GM12891 (cell line): ENCODE measurements at places on chromosomes 6 and 20.

DNA sequence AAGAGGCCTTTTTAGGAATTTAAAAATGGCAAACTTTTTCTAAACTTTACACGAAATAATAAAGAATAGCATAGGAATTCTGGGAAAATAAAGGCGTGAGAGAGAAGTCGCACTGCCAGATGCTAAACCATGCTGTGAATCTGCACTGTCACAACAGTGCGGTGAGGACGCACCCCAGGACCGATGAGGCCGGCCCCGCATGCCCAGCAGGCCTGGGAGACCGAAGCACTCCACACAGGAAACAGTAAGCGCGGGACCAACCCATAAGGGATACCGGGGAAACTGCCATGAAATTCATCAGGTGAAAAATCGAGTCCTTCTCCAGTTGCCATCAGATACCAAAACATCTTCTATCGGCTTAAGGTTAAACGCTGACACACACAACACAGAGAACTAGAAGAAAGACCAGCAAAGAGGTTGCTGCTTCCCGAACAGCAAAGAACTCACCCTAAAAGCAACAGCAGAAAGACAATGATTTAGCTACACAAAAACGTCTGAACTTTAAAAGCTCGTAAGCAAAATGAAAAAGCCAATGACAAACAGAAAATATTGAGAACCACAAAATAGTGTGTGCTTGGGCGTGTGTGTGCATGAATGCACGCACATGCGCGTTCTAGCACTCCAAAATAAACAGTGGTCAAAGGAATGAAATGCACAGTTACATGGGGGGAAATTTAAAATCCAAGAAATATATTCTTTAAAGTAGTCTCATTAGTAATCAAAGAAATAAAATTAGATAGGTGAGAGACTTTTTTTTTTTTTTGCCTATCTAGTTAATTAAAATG, 15.4 kb downstream of the RAMACL start:
- DNase-seq, result no peak

- no peak for DNase-seq
These were observed 147.7 kb downstream of the BTBD9 start for GRCh38 chr6:38492031-38492430.

DNA sequence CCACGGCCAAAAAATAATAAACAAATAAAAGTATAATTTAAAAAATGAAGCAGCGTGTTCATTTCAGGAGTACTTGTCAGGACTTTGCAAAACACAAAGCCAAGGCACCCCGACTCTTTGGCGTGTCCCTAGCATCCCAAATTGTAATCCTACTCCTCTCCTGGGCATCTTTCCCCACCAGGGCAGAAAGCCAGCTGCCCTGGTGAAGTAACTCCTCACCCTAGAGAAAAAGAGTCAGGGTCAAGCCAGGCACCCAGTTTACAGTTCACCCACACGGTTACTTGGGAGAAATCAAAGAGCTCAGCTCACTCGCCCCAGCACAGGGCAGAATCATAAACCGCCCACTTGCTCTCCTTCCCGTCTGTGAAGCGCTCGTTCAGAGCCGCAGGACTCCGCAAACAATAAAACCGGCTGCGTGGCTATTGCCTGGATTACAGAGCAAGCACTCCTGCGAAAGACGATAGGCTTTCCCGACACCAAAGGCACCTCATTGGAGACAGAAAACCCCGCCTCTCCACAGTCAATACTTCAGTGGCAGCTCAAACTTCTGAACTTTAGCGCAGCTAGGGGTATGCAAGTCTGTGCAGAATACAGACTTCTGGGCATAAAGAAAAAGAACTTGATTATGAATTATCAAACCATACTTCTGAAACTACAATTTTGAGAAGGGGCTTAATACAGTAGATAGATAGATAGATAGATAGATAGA, 73.0 kb upstream of the NHSL1 start:
- DNase-seq, result no peak

DNA sequence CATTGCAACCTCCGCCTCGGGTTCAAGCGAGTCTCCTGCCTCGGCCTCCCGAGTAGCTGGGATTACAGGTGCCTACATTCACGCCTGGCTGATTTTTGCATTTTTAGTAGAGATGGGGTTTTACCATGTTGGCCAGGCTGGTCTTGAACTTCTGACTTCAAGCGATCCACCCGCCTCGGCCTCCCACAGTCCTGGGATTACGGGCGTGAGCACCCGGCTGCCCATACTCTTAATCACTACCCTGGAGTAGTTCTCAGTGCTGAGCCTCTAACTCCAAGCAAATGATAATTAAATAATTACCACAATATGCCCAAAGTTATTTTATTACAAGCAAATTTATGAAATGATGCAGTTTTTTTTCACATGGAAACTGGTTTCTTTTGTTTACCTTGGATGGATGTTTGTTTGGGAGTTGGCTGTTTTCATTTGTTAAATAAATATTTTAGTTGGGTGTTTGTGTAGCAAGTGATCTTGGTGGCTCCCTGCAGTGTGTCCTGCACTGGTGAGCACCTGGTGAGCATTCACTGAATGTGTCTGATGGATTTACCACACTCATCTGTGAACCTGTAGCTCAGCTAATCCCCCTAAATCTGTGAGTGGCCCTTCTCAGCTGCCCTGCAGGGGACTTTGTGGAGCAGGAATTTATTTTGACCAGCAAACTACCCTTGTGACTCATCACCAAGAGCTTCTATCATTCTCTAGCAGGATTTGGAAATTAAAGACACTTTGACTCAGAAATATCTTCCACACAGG, 36.9 kb downstream of the UTRN start:
- no peak for DNase-seq

- no peak for DNase-seq
These were observed 255.4 kb downstream of the OGFRL1 start for GRCh38 chr6:71544028-71544427.

DNA sequence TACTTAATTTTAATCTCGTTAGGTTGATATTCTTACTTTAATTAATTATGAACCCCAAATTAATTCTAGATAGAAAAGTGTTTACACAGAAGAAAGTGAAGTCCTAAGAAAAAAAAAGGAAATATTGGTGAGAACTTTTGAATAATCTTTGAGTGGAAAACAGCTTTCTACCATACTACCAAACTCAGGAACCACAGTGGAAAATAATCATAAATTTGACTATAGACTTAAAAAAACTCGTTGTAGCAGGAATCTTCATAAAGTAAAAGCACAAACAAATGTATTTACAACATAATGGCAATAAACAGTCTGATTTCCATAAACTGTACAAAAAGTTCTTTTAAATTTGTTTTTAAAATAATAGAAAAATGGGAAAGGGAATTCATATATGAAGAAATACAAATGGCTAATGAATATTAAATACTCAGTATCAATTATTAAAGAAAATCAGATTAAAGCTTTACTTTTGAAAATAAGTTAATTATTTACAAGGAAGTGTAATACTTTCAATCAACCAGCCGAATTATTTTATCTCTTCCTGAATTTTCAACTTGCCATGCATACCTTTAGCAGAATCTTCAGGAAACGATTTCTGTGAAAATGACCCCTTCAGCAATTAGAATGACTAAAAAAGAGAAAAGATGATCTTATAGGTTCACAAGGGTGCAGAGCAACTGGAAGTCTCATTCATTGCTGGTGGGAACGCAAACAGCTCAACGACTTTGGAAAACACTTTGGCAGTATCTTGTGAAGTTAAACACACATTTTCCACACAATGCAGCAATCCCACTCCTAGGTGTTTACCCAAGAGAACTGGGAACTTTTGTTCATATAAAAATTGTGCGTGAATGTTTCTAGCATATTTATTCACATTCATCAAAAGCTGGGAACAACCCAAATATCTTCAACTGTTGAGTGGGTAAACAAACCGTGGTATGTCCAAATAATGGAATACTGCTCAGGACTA, 38.5 kb upstream of the BMP6 start:
- no peak for DNase-seq

DNA sequence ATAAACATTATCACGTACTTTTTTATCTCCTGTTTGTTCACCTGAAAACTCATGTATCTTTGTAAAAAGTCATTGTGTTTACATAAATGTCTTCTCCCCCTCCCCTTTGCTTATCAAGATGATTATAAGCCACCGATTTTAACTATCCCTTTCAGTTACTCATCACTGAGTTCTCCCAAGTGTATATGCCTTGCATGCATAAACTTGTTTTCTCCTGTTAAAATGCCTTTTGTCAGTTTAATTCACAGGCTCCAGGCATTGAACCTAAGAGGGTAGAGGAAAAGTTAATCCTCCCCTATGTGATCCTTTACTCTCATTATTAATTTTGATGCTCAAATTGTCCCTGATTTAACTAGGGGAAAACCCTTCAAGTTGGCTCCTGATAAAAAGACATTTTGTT, 24.2 kb downstream of the ANKEF1 start:
- DNase-seq, result no peak

DNA sequence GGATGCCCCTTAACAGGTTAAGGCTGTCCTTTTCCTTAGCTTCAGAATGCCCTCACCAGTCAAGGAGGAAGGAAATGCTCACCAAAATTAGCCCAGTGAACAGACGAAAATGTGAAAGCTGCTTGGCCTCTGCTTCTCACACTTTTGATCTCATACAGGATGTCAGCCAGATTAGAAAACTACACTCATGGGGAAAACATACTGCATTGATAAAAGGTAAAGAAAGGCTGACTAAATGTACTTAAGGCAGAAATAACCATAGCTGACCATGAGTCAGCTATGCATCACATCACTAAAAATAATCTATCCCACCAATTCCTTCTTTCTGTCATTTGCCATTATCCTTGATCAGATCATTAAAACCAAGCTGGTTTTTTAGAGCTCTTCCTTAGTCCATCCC, 198.4 kb upstream of the TENT5A start:
- DNase-seq, result no peak

- DNase-seq, result no peak
These were observed 23.7 kb upstream of the MRGBP start for GRCh38 chr20:62772619-62772989.

GRCh38 chr20:36308353-36308752, 2.2 kb downstream of the DLGAP4 start:
- no peak for DNase-seq

DNA sequence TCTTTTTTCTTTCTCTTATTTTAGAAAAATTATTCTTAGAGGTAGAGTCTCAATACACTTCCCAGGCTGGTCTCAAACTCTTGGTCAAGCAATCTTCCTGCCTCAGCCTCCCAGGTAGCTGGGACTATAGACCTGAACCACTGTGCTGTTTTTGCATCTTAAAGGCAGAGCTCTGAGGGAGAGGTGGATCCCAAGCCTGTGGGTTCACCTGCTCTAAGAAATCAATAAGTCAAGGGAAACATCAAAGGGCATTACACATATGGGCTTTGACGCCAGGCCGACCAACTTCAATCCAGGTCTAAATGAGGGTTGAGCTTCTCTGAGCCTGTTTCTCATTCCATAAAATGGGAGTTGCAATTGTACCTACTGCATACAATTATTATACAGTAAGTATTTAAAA, 223.9 kb downstream of the LY86 start:
- DNase-seq, result no peak

- no peak for DNase-seq
These were observed 190.3 kb upstream of the TAB2 start for GRCh38 chr6:149127212-149127611.

- no peak for DNase-seq
These were observed 126.2 kb downstream of the RNF144B start for GRCh38 chr6:18513253-18513798.

DNA sequence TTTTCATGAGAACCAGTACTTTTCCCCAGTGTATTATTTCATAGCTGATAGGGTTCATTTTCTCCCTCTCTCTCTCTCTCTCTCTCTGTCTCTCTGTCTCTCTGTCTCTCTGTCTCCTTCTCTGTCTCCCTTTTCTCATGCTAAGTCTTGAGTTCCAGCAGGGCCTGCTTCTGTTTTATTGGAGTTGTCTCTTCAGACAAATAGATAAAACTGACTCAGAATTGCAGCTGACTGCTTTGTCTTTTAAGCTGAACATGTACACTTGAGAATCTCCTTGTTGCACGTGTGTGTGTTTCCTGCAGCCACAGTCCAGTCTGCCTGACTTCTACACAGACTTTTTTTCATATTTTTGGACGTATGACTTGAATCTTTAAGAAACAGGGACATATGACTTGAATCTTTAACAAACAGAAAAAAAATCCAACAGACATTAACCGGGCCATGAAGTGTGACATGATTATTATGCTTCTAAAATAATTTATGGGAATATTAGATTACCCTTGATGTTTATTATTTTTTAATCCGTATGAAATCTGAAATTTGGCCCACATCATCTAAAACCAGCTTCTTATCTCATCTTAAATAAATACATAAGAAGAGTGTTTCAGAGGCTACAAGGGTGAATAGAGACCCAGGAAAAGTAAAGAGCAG, 71.5 kb downstream of the JAG1 start:
- DNase-seq, result no peak

GRCh38 chr6:81769824-81770223, 17.3 kb upstream of the TENT5A start:
- DNase-seq, result no peak

DNA sequence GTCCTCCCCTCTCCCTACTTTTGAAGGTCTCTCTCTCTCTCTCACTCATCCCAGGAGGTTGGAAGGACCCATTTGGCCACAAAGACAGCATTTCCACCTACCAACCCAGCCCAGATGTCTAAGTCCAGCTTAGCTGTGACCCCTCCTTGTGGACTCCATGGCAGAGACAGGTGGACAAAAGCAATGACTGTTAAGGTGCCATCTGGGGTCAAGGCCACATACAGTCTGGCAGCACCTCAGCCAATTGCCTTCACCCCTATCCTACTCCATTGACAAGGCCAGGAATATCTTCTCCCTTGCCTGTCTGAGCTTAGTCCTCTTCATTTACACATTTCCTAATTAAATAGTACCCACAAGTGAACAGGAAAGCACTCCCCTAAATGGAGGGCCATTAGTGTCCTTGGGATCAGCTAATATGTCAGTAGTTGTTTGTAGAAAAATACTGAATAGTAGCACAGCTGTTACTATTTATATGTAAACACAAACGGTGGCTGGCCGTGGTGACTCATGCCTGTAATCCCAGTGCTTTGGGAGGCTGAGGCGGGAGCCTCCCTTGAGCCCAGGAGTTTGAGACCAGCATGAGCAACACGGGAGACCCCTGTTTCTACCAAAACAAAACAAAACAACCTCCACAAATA, 28.8 kb downstream of the GCM1 start:
- no peak for DNase-seq

DNA sequence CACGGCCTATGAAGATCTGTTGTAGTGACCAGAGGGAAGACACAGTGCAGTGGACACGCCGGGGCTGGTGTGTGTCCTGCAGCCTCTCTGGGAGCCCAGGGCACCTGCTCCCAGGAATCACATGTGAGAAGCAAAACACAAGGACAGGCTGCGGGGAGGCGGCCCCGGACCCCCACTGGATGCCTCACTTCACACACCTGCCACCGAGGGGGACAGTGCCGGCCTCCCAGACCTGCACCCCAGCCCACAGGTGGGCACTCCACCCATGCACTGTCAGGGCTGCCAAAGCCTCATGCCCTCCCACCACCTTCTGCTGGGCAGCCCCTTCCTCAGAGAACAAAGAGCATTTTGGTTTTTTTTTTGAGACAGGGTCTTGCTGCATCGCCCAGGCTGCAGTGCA, 27.4 kb downstream of the FRMD1 start:
- no peak for DNase-seq

- no peak for DNase-seq
These were observed 650.0 kb downstream of the KIF16B start for GRCh38 chr20:15923030-15923776.
